ENCODE measurements at places on chromosomes 3 and 15.
A peak's percentile ranks its signal among the peaks of the same experiment; 100 is the strongest.

GRCh38 chr3:197226179-197226578 lies 72.2 kb downstream of the DLG1 start:
- no peak for ATAC-seq

DNA sequence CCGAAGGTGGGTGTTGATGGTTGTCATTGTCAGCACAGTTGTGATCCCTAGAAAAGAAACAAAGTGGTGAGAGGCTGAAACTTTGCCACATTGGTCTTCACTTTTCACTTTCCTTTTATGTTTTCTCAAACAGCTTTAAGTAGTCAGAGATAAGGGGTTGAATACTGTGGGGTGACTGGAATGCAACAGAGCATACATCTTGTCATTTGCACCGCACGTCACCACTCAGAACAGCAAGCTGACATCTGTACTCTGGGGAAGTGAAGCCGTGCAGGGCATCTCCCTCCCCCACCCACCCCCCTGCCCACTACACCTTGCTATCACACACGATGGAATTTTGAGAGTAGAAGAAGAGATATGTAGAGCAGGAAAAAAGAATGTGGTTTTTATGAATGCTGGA lies 211.7 kb downstream of the GABRB3 start:
- no peak for ATAC-seq

GRCh38 chr3:38992117-38992760 lies 59.5 kb downstream of the SCN11A start:
- peak; percentile 29 for ATAC-seq

DNA sequence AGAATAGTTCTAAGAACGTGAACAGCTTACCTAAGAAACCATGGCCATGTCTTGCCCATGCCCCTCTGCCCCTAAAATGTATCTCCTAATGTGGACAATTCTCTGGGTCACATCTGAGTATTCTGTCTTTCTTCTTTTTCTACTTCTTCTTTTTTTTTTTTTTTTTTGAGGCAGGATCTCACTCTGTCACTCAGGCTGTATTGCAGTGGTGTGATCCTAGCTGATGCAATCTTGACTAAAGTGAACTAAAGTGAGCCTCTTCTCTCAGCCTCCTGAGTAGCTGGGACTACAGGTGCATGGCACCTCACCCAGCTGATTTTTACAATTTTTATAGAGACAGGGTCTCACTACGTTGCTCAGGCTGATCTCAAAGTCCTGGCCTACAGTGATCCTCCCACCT lies 204.8 kb upstream of the ZPLD1 start:
- no peak for ATAC-seq

DNA sequence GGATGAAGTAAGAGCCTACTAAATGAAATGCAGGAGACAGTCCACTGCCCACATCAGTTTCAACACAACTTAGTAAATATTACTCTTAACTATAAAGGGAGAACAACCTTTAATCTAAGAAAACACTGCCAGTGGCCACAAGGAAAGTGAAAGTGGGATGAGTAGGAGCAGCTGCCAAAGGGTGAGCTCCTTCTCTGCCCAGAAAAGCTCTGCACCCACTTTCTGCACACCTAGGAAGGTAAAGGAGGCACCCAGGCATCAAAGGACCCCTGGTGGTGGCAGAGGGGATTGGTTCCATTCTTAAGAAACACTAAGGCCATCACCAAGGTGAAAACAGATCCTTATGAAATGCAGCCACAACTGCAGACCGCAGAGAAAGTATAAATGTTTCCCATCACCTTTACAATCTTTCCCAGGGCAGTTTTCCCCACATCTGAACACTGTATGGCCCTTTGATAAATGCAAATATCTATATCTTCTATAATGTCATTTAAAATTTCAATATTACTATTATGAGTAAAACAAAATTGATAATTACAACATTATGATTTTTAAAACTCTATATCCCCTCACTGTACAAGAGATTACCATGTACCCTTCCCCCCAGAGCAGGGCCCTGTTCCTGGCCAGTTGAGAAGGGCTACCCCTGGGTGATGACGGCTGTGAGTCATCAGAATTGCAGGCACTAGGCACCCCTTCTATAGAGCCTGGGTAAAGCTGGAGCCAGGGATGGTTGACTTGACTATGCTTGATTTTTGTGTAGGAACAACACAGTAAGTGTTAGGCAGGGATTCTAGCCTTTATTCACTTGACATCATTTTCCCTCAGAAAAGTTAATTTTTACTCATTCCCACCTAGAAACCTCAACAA lies 92.0 kb downstream of the SNRK start:
- peak; percentile 92 for ATAC-seq

DNA sequence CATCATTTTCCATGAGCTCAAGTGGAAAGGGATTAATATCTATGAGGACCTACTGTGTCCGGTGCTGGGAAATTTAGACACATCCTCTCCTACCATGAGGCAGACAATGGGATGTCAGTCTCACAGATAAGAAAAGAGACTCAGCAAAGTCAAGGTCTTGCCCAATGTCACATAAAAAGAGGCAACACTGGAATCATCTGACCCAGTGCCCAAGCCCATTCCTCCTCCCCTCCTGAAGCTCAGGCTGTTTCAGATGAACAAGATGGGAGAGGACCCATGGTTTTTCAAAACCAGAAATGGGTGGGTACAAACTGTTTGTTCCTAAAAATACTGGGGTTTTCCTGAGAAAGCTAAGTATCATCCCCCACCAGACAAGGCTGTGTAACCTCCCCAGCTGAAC lies 22.2 kb downstream of the POC1A start:
- ATAC-seq, result no peak
